ENCODE measurements at places on chromosomes 1 and 21. TPM values are rescaled to one million over a fixed set of nuclear protein-coding genes. Genes with fewer than 3 reads are reported as not detected.
A peak's percentile ranks its signal among the peaks of the same experiment; 100 is the strongest.

OR2T2 gene
- not detected for total RNA-seq

- DNase-seq: no peak
Observed at GRCh38 chr1:10601342-10602070, 126.8 kb downstream of the PEX14 start.

GRCh38 chr1:13451399-13451965 is 41.2 kb downstream of the PRAMEF20 start:
- no peak for DNase-seq

GRCh38 chr1:179175011-179175841 is 54.3 kb downstream of the ABL2 start:
- DNase-seq: no peak

- peak; percentile 2 for DNase-seq
Observed at GRCh38 chr1:21329209-21329844, 39.1 kb upstream of the ECE1 start.

S100A14 gene
- 6.3 TPM for total RNA-seq

DNA sequence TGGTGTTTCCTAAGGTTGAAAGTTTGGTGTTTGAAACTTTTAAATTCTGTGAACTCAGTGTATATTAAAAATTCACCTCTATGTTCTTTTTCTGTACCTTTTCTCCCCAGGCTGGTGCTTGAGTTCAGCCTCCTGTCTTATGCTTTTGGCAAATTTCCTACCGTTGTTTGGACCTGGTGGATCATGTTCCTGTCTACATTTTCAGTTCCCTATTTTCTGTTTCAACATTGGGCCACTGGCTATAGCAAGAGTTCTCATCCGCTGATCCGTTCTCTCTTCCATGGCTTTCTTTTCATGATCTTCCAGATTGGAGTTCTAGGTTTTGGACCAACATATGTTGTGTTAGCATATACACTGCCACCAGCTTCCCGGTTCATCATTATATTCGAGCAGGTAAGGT is 24.9 kb upstream of the AXDND1 start:
- DNase-seq: no peak

- DNase-seq: no peak
Observed at GRCh38 chr1:10677491-10678391, 118.7 kb downstream of the CASZ1 start.

DNA sequence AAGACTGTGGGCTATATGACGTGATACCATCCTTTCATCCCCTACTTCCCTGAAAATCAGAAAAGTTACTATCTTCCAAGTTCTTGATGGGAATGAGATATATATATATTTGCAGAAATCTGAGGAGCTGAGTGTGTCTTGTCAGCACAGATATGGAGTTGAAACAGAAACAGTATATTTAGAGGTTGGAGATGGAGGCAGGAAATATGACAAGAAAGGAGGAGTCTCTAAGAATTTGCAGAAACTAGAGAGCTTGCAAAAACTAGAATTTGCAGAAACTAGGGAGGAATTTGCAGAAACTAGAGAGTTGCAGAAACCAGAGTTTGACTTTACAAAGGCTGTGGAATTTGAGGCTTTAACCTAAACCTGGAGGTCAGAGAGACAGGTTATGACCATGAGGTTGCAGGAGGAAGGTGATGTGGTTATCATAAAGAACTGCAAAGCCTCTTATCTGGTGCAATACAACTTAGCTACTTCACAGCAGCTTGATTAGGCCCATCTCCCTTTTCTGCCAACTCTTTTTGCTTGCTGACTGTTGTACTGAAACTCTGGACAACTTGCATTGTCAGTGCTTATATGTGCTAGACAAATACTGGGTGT is 22.3 kb downstream of the XCL2 start:
- DNase-seq: no peak

DNA sequence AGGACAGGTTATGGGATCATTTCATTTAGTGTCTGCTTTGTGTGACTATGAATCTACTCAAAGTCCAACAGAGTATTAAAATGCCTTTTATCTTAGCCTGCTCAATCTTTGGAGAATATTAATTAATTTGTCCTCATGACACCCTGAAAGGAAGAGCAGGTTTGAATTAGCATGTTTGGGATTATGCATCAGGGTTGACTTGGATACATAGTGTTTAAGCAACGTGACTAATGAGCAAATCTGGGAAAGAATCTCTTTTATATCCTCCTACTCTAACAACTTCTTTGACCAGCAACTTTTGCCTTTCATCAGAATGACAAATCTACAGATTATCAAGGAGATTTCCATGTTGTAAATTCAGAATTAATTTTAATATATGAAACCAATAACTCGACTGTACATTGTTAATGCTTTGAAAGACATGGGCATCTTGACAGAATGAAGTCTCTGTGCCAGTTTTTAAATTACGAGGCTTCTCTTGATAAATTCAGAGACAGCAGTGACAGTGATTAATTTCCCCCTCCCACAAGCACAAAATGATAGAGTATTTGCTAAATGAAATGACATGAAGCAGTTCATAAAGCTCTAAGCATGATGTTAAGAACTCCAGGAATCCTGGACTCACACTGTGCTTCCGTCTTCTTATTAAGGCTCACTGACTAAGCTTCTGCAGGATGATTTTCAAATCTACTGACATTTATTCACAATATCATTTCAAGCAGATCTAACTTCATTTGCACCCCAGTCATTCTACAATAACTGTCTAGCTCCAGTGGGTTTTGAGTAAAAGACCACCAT is 156.5 kb downstream of the PCNX2 start:
- no peak for DNase-seq

TCEA3 gene
- total RNA-seq: 73.6 TPM

NR5A2 gene
- total RNA-seq: 1.6 TPM

GRCh38 chr1:104353580-104353979 is 603.9 kb downstream of the AMY1C start:
- no peak for DNase-seq

- no peak for DNase-seq
Observed at GRCh38 chr1:29711582-29712283, 475.4 kb downstream of the PTPRU start.

BACH1 gene
- total RNA-seq: 35.5 TPM

DNA sequence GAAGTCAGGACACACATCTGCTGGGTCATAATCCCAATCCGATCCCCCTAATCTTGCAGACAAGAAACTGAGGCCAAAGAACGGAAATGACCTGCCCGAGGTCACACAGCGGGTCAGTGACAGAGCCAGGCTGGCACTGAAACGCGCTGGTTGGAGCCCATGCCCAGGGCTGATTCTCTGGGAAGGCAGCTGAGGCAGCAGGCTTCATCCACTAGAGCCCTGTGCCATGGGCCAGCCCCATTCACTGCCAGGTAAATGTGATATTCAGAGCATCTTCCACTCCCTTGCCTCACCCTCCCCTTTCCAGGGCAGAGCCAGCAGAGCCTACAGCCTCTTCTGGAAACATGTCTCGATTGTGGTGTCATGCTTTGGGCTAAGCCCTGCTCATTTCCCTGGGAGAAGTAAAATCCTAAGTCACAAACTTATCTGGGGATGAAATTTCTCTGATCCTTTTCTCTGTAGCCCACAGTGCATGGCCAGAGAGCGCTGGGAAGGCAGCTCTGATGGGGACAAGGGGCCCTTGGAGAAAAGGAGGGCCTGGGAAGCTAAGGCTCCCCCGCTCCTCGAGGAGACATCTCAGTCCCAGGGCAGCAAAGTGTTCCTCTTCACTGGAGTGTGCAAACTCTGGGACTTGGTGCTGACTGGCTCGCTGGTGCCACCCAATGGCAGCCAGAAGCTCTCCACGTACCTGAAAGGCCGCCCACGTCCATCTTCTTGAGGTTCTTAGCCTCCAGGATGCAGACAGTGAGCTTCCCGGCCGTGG is 110.4 kb downstream of the SYT2 start:
- no peak for DNase-seq

HJV gene
- total RNA-seq: 71.0 TPM
